ENCODE measurements at places on chromosomes 1 and 21. TPM values are rescaled to one million over a fixed set of nuclear protein-coding genes. Genes with fewer than 3 reads are reported as not detected.

GRCh38 chr1:43007377-43008114, 48.9 kb upstream of the SLC2A1 start:
- no peak for DNase-seq

DNA sequence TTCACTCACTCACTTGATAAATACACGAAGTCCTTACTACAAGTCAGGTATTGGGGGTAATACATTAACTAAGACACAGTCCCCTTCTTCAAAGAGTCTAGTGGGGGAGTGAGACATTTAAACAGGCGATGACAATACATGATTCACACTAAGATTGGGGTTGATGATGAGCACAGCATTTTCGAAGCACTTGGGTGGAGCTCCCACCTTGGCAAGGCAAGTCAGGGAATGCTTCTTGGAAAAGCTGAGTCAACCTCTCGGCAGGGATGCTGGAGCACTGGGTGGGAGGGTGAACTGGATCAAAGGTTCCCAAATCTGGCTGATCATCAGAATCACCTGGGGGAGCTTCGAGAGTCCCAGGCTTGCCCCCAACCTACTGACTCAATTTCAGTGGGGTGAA, 57.9 kb upstream of the ENAH start:
- no peak for DNase-seq

TOMM40L gene
- 26.3 TPM for total RNA-seq

- no peak for DNase-seq
Observed at GRCh38 chr1:23798662-23799142, 1.9 kb downstream of the GALE start.

DNA sequence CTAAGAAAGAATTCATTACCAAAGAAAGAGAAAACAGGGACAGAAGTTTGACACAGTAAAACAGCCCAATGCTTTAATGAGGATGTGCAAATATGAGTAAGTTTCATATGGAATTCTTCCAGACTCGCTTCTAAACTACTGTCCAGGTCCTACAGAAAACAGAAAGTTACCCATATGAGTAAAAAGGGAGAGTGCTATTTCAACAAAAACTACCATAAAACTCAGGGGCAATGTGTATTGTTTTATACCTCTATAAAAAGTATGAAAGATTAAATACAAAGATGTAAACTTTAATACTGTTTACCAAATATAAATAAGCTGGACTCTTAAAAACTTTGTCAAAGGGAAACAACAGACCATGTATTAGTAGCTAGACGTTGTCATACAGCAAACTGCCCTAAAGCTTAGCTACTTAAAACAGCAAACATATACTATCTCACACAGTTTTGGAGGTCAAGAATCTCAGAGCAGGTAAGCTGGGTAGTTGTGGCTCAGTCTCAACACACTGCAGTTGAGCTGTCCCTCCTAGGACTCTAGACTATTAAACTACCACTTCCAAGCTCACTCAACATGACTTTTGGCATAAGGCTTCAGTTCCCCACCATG, 174.9 kb downstream of the COP1 start:
- DNase-seq, result no peak

All from activated naive CD8-positive, alpha-beta T cell treated with anti-CD3 and anti-CD28 coated beads for 36 hours (primary cell).